ENCODE measurements at places on chromosomes 1 and 21. TPM values are rescaled to one million over a fixed set of nuclear protein-coding genes. Genes with fewer than 3 reads are reported as not detected.

SVBP gene
- polyA plus RNA-seq, result 47.1 TPM

ANGPTL3 gene
- polyA plus RNA-seq, result not detected

FOXD3 gene
- not detected for polyA plus RNA-seq

ARHGEF16 gene
- polyA plus RNA-seq, result not detected

SLC25A33 gene
- polyA plus RNA-seq, result 7.5 TPM

ARHGEF10L gene
- not detected for polyA plus RNA-seq

NUP133 gene
- 16.3 TPM for polyA plus RNA-seq

PYHIN1 gene
- polyA plus RNA-seq, result 37.8 TPM

AMY2A gene
- not detected for polyA plus RNA-seq

CD1E gene
- not detected for polyA plus RNA-seq

DEDD gene
- 39.1 TPM for polyA plus RNA-seq

OR2T29 gene
- not detected for polyA plus RNA-seq

CFAP74 gene
- polyA plus RNA-seq, result not detected

DISP3 gene
- polyA plus RNA-seq, result not detected
